ENCODE measurements at places on chromosomes 6 and 20.

DNA sequence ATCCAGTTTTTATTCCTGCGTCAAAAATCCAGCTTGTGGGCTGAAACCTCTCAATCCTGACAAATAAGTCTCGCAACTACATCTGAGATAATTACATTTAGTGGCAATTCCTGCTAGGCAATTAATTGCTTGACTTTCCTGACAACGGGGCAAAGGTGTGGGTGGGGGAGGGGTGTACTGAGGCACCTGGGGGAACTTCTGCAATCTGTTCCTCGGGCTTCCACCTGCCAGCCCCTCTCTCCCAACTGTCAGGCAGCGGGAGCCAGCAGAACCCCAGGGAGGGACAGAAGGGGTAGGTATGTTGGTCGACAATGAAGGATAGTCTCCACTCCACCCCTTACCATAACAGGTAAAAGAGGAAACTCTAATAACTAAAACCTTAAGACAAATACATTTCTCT is 6.8 kb downstream of the C6orf52 start:
- no peak for DNase-seq

- DNase-seq, result no peak
These were observed 8.9 kb downstream of the KCNK15 start for GRCh38 chr20:44754554-44754953.

DNA sequence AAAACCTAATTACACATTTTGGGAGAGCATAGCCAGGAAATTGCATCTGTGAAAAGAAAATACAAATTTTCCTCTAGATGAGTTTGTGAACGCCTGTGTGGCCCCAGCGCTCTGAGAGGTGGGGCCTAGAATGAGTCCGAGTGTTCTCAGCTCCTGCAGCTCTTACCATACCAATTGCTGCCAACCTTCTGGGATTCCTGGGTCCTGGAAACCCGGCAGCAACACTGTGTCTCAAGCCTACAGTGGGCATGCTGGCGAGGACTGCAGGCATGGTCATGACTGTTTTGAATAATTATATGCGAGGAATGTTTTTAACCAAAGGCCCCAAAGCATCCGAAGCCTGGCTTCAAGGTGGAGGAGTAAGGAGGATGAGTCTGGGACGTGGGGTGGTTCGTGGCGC is 90.4 kb downstream of the SERAC1 start:
- DNase-seq, result no peak

- DNase-seq, result no peak
These were observed 2.9 kb downstream of the BIRC7 start for GRCh38 chr20:63238514-63239125.

- DNase-seq, result no peak
These were observed 71.5 kb downstream of the SASH1 start for GRCh38 chr6:148414092-148414489.

GRCh38 chr6:38996676-38997075 is 51.9 kb upstream of the GLP1R start:
- no peak for DNase-seq

DNA sequence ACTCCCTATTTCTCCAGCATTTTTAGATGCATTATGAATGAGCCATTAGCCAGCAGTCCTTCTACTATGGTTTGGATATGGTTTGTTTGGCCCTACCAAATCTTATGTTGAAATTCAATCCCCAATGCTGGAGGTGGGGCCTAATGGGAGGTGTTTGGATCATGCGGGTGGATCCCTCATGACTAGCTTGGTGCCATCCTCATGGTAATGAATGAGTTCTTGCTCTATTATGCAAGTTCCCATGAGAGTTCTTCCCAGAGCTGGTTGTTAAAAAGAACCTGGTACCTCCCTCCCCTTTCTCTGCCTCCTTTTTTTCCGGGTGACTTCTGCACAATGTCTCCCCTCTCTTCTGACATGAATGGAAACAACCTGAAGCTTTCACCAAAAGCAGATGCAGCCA is 6.2 kb upstream of the CGA start:
- no peak for DNase-seq

GRCh38 chr6:135866445-135867123 is 15.1 kb downstream of the PDE7B start:
- DNase-seq, result no peak

GRCh38 chr20:14260367-14260766 is 77.0 kb downstream of the FLRT3 start:
- DNase-seq, result no peak

DNA sequence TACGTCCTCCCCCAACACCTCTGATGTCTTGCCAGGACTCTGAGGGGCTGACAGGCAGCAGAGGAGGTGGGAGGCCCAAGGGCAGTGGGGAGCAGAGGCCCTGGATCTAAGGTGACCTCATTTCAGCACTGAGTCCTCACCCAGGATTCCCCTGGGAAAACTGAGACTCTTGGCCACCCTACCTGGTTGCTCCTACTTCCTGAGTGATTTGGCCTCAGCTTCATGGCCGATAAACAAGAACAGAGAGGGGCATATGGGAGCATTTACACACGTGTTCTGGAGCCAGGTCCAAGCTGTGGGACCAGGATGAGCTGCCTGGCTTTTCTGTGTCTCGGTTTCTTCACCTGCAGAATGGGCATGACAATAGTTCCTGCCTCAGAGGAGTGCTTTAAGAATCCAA is 133.8 kb downstream of the ANKRD60 start:
- DNase-seq, result no peak

DNA sequence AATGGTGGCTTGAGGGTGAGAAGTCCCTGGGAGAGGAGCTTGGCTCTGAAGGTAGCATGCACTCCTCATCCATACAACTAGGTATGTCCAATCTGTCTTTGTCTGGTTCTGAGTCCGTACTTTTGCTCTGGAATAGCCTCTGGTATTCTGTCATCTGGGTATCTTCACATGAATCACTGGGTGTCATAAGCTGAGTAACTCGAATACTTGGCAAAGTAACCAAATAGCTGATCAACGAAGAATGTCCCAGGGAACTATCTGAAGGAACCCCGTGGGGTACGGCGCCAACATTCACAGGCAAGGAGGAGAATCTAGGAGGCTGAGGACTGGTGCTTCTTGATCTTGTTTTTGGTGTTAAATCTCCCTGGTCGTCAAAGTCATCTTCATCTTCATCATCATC is 184.8 kb downstream of the HIVEP2 start:
- no peak for DNase-seq

DNA sequence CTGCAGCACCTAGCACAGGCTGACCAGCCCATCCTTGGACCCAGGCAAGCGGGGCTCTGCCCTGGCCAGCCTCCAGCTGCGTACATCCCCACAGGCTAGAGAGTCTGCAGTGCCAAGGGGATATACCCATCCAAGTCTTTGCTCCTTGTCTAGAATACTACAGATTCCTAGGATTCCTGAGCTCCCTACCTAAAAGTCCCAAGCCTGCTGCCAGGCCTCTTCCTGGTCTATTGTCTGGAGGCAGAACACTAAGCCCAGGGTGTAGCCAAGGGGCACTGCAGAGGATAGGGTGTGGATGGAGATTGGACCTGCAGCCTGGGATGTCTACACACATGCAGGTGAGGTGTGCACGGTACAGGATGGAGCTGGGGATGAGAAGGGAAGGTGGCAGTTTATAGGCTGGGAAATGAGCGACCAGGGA is 90.0 kb upstream of the SIRPA start:
- no peak for DNase-seq

DNA sequence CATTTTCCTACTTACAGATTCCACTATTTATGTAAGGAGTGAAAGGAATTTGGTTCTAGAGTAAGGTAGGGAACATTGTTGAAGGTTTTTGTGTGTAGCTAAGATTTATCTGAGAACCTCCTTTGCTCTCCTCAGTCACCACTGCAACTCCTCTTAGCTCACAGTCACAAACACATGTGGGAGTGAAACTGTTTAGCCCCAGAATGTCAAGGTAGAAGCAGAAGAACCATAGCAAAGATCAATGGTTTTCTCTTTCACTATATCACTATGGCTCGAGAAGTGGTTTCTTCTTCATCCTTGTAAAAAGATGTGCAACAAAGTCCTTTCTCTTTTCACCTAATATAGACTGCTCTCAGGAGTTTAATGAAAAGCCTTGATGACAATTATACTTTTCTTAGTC is 6.5 kb upstream of the DEFB112 start:
- no peak for DNase-seq

GRCh38 chr6:83221889-83222479 is 28.8 kb downstream of the RWDD2A start:
- DNase-seq, result no peak

Measured in BJ (cell line).